ENCODE measurements at places on chromosomes 7 and 10. TPM values are rescaled to one million over a fixed set of nuclear protein-coding genes. Genes with fewer than 3 reads are reported as not detected.
A peak's percentile ranks its signal among the peaks of the same experiment; 100 is the strongest.

The OR9A2 gene
- not detected for total RNA-seq

The OR2A25 gene
- total RNA-seq: not detected

The HOXA6 gene
- total RNA-seq: 20.7 TPM

The GPR26 gene
- total RNA-seq: not detected

DNA sequence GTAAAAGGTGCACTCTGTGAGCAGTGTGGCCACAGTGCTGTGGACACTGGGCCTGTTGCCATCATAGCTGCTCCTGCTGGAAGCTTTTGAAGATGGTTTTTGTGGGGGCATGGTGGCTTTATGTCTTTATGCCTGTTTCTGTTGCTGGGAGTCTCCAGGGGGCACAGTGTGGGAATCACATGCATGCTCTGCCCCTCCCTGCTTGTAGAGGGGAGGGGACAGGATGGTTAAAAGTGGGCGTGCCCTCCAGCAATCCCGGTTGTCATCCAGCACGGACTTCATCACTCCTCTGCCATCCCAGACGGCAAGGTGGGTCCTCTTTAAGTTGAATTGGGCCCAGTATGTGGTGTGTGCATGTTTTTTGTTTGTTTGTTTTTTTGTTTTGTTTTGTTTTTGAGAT lies 20.2 kb downstream of the OGDH start:
- H3K27me3 ChIP-seq: no peaks in the 10 kb centered on the region
- H3K27ac ChIP-seq: no peak overlapping the region
- DNase-seq: no peak
- peaks cover 2% of the 10 kb centered on the region for H3K36me3 ChIP-seq

The HMX3 gene
- not detected for total RNA-seq

The VIPR2 gene
- total RNA-seq: not detected

The ATG9B gene
- not detected for total RNA-seq

The SLC13A1 gene
- total RNA-seq: not detected

GRCh38 chr10:1180071-1180730 lies 124.0 kb downstream of the WDR37 start:
- DNase-seq: no peak
- H3K27ac ChIP-seq: no peak overlapping the region
- H3K27me3 ChIP-seq: no peaks in the 10 kb centered on the region
- H3K36me3 ChIP-seq: no peaks in the 10 kb centered on the region
- H3K4me1 ChIP-seq: no peaks in the 10 kb centered on the region

DNA sequence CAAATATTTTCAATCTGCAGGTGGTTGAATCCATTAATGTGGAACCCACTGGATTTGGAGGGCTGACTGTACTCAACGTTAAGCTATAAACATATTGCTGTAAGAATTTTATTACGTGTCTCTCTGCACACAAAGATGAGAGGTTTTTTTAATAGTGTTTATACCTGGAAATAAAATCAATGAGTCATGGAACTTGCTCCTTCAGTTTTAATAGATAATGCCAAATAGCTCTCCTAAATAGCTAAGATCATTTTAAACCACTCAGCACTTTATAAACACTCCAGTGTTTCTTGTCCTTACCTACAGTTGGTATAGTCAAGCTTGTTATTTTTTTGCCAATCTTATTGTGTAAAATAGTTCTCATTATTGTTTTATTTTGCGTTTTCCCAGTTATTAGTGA lies 455.6 kb upstream of the FZD8 start:
- no peak for DNase-seq
- no peaks in the 10 kb centered on the region for H3K27me3 ChIP-seq
- H3K4me3 ChIP-seq: no peak overlapping the region
- no peak overlapping the region for H3K27ac ChIP-seq

The SPDYE6 gene
- not detected for total RNA-seq

The NUTM2E gene
- not detected for total RNA-seq

GRCh38 chr10:114831186-114831867 lies 9.7 kb downstream of the FHIP2A start:
- H3K4me1 ChIP-seq: peaks cover 2% of the 10 kb centered on the region
- no peak for DNase-seq
- no peak overlapping the region for H3K27ac ChIP-seq
- H3K4me3 ChIP-seq: no peak overlapping the region
- peaks cover 8% of the 10 kb centered on the region for H3K36me3 ChIP-seq

DNA sequence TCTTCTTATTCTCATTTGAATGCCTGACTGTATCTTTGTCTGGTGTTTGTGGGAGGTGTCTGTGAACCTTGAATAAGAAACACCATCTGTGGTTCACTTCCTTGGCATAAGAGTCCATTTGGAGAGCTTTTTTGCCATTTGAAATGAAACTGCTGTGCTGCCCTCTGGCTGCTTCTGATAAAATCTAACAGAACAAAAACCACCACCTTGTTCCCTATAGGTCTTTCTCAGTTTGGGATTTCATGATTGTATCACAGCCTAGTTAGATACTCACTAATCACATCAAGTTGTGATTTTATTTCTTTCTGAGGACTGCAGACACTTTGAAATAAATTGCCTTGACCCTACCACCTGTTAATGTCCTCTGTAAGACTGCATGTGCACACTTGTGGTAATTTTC lies 102.7 kb upstream of the FAM13C start:
- DNase-seq: no peak
- H3K4me1 ChIP-seq: no peaks in the 10 kb centered on the region
- H3K27me3 ChIP-seq: no peaks in the 10 kb centered on the region
- H3K4me3 ChIP-seq: no peak overlapping the region
- H3K27ac ChIP-seq: no peak overlapping the region

- H3K4me1 ChIP-seq: no peaks in the 10 kb centered on the region
- H3K36me3 ChIP-seq: no peaks in the 10 kb centered on the region
- no peaks in the 10 kb centered on the region for H3K27me3 ChIP-seq
- no peak overlapping the region for H3K27ac ChIP-seq
- no peak for DNase-seq
Measured at GRCh38 chr10:72079356-72079755, 9.0 kb downstream of the SPOCK2 start.

DNA sequence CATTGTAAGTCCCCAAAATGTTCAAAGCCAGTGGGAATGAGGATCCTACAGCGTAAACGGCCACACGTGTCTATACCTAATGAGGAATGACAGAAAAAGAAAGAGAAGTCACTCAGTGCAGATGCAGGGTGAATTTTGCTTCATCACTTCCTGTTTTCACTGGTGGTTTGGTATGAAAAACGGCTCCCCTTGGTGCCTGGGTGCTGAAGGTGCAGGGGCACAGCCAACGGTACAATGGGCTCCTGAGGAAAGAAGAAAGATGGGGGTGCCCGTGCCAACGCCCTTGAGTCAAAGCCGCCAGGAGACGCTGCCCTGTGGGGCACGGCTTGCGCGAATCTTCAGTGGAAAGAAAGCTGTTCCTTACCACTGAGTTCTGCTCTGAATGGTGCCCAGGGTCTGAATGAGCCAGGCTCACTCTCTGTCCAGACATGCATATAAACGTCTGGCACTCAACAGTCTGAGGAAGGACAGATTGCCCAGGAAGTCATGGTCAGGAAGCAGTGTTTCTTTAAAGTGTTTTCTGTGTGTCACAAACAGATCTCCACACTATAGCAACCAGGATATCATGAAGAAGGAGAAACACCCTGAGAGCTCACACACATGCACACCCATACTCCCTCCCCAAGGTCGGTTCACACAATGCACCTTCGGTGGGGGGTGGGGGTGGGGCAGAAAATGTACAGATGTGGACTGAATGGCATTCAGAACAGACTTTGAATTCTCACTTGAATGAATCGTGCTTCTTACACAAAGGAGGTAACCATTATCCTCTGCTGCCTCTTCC lies 105.8 kb downstream of the ELMO1 start:
- no peaks in the 10 kb centered on the region for H3K36me3 ChIP-seq
- no peak overlapping the region for H3K27ac ChIP-seq
- H3K4me1 ChIP-seq: peaks cover 2% of the 10 kb centered on the region
- H3K4me3 ChIP-seq: no peak overlapping the region

DNA sequence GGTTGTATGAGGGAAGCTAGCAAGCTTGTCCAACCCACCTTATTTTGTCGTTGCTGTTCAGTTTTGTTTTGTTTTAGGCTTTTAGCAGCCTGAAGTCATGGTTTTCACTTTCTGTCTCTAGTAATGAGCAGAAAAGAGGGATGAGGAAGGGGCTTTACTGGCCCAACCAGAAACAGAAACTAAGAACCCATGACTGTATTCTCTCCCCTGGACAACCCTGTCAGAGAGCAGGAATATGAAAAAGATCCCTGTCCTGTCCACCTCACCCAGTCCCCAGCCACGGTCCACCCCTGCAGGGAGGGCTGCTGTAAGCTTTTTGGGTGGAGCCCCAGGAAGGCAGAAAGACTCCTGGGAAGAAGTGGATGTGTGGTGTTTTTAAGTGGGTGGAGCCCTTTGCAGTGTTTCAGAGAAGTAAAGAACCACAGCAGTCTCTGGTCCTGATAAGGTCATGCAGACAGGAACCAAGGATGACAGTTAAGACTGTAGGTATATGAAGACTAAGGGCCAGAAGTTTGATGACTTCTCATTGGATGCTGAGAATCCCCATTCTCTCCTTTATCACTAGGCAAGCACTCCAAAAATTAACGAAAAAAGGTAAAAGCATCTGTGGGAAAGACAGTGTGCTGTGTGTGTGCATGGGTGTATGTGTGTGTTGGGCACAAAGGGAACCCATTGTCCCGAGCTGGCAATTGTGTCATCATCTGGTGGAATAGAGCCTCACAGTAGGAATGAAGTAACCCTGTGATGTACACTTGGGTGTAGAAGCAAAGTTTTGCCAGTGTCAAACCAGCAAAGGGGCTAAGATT lies 13.8 kb downstream of the MRPL32 start:
- H3K27me3 ChIP-seq: no peaks in the 10 kb centered on the region
- H3K27ac ChIP-seq: no peak overlapping the region
- no peak overlapping the region for H3K4me3 ChIP-seq
- H3K36me3 ChIP-seq: no peaks in the 10 kb centered on the region
- no peak for DNase-seq

DNA sequence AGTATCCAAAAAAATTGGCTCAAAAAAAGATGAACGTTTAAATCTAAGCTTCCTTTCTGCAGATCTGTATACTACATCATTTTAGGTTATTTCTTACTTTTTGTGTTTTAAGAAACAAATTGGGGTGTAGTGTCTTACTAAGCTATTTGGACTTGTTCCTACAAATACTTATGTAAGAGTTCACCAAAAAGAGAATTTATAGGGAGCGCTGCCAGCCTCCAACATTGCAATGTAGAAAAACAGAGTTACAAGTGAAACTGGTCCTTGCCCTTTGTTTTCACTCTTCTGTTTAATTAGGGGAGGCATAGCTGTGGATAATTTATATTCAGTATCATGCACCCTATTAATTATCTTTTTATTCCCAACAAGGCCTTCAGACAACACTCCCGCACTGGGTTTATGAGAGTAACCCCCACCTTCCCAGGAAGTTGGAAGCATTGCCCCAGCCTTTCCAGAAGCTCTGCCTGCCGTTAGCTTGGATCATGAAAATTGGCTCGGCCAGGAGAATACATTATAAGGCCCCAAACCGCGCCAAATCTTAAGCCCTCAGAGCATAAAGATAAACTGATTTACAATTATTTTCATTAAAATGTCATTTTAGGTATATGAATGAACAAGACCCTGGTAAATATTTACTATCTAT lies 261.8 kb upstream of the KLF6 start:
- peaks cover 27% of the 10 kb centered on the region for H3K4me1 ChIP-seq
- no peak overlapping the region for H3K27ac ChIP-seq
- DNase-seq: no peak
- no peaks in the 10 kb centered on the region for H3K27me3 ChIP-seq

DNA sequence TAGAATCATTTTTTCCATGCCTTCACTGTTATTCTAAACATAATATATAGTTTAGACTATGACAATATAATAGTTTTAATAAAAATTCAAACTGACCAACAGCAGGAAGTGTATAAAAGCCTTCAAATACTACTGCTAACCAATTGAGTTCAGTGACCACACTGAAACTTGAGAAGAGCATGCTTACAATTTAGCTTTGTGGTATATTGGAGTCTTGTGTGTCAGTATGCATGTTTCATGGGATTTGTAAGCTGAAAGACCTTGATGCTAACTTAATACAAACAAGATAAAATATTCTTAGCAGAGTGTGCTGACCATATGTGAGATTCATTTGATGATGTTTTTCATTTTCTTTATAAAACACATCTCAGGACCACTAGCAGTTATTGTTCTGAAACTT lies 395.5 kb downstream of the SUGCT start:
- DNase-seq: no peak
- no peaks in the 10 kb centered on the region for H3K36me3 ChIP-seq
- no peak overlapping the region for H3K27ac ChIP-seq
- H3K4me1 ChIP-seq: no peaks in the 10 kb centered on the region
- H3K27me3 ChIP-seq: no peaks in the 10 kb centered on the region
- H3K4me3 ChIP-seq: no peak overlapping the region

The GPR37 gene
- total RNA-seq: 2.1 TPM

The OR2A5 gene
- not detected for total RNA-seq

The IQUB gene
- not detected for total RNA-seq

The TBXAS1 gene
- 2.3 TPM for total RNA-seq

GRCh38 chr10:100468978-100469377 lies 6.2 kb downstream of the WNT8B start:
- no peaks in the 10 kb centered on the region for H3K4me1 ChIP-seq
- no peak for DNase-seq
- H3K27me3 ChIP-seq: peaks cover 34% of the 10 kb centered on the region
- no peak overlapping the region for H3K4me3 ChIP-seq
- H3K27ac ChIP-seq: no peak overlapping the region
- no peaks in the 10 kb centered on the region for H3K36me3 ChIP-seq

- no peaks in the 10 kb centered on the region for H3K36me3 ChIP-seq
- H3K4me1 ChIP-seq: no peaks in the 10 kb centered on the region
- no peaks in the 10 kb centered on the region for H3K27me3 ChIP-seq
- no peak for DNase-seq
- H3K27ac ChIP-seq: no peak overlapping the region
- no peak overlapping the region for H3K4me3 ChIP-seq
Measured at GRCh38 chr7:124398937-124399552, 366.2 kb upstream of the TMEM229A start.

GRCh38 chr10:110495731-110496552 lies 1.8 kb upstream of the DUSP5 start:
- H3K27me3 ChIP-seq: no peaks in the 10 kb centered on the region
- H3K4me1 ChIP-seq: peaks cover 34% of the 10 kb centered on the region
- peak; percentile 76 for DNase-seq
- peak overlapping the region; percentile 94 for H3K27ac ChIP-seq
- no peaks in the 10 kb centered on the region for H3K36me3 ChIP-seq

DNA sequence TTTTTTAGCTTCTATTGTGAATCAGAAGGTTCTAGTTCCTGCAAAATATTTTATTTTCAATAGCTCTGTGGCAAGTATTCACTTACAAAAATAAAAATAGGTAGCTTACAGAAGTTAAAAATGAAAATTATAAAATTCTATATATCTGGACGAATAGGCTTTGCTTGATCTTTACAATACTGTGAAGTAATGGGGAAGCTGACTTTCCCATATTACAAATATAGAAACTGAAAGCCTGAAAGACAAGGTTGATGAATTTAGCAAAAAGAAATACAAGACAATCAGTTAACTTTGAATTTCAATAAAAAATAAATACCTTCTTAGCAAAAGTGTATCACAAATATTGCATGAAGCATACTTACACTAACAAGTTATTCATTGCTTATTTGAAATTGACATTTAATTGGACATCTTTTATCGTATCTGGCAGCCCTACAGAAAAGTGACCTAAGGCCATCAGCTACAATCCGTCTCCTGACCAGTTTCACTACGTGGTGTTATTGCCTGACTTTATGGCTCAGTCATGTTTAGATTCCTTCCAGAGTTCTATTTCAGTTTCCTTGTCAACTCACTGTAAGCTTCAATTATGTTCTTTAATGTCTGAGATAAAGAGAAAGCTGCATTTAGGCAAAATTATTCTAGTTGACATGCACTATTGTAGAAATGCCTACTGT lies 310.5 kb upstream of the HGF start:
- no peak overlapping the region for H3K27ac ChIP-seq
- H3K36me3 ChIP-seq: no peaks in the 10 kb centered on the region
- no peaks in the 10 kb centered on the region for H3K27me3 ChIP-seq
- no peak for DNase-seq
- H3K4me3 ChIP-seq: no peak overlapping the region

Data from endothelial cell of umbilical vein (primary cell).